Right atrium auricular region (tissue), 2 donors: ENCODE measurements at places on chromosomes 6 and 20. TPM values are rescaled to one million over a fixed set of nuclear protein-coding genes. Genes with fewer than 3 reads are reported as not detected.

- no peak for DNase-seq
Observed at GRCh38 chr20:16528078-16528477, 45.2 kb downstream of the KIF16B start.

- no peak for DNase-seq
Observed at GRCh38 chr20:50353289-50353961, 156.8 kb upstream of the PTPN1 start.

DNA sequence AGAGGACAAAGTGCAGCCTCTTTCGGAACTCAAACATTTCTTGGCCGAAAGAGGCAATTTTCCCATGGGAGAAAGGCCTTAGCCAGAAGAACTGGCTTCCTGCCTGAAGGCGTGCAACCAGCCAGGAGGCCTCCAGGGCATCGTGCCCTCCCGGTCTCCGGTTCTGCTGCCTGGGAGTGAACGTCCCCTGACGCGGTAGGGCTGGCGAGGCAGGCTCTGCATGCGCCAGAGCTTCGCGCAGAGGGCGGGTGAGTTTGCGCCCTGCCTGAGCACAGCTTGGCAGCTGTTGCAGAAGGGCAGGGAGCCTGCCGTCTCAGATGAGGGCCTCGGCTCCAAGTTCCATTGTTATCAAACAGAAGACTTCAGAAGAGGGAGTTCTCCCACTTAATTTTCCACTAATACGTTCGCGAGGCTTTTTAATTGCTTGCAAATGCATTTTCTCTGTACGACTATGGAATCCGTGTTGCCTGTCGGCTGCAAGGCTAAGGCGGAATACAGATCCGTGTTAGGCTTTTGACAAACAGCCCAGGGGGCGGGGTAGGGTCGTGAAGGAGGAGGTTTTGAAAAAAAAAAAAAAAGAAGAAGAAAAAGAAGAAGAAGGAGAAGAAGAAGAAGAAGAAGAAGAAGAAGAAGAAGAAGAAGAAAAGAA is 5.5 kb upstream of the TFAP2D start:
- no peak for DNase-seq

- DNase-seq = no peak
Observed at GRCh38 chr6:4776493-4777393, 539 bp downstream of the CDYL start.

DNA sequence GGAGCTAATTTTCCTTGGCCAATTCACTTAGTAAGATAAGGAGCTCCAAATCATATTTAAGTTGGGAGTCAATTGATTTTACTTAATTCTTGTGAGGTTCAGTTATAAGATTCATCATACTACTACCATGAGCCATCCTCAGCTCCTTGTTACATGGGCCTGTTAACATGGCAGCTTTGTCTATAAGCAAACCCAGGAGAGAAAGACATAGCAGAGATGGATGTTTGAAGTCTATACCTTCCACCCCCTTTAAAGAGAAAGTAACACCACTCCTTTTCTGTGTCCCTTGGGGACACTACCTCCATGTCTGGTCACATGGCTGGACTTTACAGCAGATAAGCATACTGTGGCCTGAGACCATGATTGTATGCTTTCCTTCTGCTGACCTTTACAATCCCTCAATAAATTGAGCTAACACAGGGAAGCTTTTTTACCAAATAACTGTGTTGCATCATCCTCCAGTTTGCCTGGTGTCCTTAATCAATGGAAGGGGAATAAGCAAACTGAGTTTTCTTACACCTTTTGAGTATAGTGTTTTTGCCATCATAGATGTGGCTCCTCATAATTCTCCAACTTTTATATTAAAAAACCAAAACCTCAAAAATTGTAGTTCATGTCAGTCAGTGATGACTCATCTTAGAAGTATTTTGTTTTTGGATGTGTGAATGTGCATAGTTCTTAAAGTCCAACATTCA is 9.8 kb upstream of the ZNFX1 start:
- no peak for DNase-seq

DNA sequence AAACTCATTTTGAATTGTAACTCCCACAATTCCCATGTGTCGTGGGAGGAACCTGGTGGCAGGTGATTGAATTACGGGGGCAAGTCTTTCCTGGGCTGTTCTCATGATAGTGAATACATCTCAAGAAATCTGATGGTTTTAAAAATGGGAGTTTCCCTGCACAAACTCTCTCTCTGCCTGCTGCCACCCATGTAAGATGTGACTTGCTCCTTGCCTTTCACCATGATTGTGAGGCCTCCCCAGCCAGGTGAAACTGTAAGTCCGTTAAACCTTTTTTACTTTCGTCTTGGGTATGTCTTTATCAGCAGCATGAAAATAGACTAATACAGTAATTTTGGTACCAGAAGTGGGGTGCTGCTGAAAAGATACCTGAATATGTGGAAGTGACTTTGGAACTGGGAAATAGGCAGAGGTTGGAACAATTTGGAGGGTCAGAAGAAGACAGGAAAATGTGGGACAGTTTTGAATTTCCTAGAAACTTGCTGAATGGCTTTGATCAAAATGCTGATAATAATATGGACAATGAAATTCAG is 41.4 kb upstream of the SAMHD1 start:
- no peak for DNase-seq

DNA sequence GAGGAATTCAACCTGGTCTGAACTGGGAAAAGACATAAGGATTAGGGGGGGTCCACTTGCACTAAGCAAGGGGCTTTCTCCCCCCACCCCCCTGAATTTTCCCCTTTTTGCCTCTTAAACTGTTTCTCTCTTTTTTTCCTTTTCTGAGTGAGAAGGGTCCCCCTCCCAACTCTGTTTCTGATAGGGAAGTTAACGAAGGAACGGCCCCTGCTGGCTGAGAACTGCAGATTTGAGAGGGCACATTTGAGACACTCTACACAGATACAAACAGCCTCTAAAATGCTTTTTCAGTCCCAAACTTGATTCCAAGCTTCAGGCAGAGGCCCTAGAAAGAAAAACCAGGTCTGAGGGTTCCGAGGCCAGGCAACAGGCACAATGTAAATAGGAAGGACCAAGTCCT is 91.7 kb downstream of the JARID2 start:
- DNase-seq = no peak

Gene SLPI
- total RNA-seq = 306 TPM

Gene NAA20
- total RNA-seq = 32.2 TPM

Gene OTOR
- total RNA-seq = not detected

- no peak for DNase-seq
Observed at GRCh38 chr20:48457193-48458002, 370.4 kb downstream of the PREX1 start.
